Airway epithelial cell (primary cell): ENCODE measurements at places on chromosomes 6 and 20. TPM values are rescaled to one million over a fixed set of nuclear protein-coding genes. Genes with fewer than 3 reads are reported as not detected.

The KPNA5 gene
- total RNA-seq: 3.5 and 3.9 TPM in 2 replicates

The XKR7 gene
- not detected in 2 replicates for total RNA-seq

The TRIM10 gene
- total RNA-seq: not detected in 2 replicates

The ZSCAN31 gene
- 4.2 and 5.0 TPM in 2 replicates for total RNA-seq

The RAB44 gene
- total RNA-seq: 0.07 and 0.19 TPM in 2 replicates
